Hindlimb muscle (tissue), 1 donor: ENCODE measurements at places on chromosomes 3 and 15.

- no peak for DNase-seq
Observed at GRCh38 chr3:122281891-122282290, 43.2 kb upstream of the CSTA start.

DNA sequence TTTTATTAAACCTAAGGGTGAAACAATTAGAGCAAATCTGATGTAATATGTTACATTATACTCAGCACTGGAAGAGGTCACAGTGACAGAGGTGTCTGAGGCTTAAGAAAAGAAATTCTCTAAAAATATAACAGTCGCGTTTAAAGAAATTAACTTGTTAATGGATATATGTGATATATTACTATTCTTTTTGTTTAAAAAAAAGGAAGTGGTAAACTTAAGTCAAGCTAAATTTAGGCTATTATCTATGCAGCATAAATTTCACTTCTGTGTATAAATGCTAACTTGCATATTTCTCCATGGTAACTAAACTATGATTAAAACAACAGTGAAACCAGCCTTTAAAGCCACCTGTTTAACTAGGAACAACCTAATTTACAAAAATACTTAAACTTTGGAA, 191.3 kb downstream of the FOXP1 start:
- no peak for DNase-seq

DNA sequence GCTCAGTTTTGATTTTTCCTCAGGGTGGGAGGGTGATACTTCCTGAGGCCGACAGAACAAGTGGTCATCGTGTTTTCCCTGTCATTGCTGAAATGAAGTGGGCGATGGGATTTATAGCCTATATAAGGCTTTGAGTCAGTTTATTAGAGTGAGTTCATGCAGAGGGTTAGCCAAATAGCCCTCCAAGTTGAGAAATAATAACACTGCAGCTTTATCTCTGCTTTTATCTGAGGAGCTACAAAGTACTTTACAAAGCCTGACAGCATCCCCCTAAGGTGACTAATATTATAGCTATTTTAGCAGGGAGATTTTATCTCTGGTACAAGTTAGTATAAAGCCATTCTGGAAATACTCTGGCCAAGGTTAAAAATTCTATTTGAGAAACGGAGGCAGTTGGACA, 389.6 kb downstream of the MFSD1 start:
- no peak for DNase-seq

DNA sequence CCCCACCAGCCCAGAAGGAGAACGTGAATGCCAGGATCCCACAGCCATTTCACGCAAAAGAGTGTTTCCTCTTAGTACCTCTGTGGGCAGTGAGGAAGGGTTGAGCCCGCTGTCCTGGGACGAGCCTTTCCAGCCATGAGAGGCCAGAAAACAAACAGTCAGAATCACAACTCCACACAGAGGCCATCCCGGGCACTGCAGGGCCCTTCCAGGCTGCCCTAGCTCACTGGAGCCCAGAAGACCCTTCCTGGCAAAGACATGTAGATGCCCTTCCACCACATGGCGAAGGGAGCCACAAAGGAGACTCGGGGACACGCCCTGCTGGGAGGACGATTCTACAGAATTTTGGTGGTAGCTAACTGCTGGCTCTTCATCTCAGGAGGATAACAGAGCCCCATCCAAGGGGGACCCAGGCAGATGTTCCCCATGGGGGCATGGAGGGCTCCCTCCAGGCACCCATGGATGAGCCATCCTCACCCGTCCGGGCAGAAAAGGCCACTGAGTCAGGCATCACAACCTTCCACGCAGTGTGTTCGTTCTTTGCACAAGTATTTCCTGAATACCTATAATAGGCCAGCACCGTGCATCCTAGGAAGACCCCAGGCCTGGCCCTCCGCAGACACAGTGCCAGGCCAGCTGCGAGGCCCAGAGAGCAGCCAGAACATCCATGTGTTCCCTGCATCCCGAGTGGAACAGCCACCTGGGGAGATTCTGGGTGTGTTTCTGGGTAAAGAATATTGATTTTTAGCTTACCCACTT, 47.2 kb downstream of the SLC12A8 start:
- no peak for DNase-seq

GRCh38 chr15:36777926-36778325, 198.5 kb downstream of the CDIN1 start:
- DNase-seq = no peak
